Naive thymus-derived CD8-positive, alpha-beta T cell (primary cell): ENCODE measurements at places on chromosomes 6 and 20. TPM values are rescaled to one million over a fixed set of nuclear protein-coding genes. Genes with fewer than 3 reads are reported as not detected.

DNA sequence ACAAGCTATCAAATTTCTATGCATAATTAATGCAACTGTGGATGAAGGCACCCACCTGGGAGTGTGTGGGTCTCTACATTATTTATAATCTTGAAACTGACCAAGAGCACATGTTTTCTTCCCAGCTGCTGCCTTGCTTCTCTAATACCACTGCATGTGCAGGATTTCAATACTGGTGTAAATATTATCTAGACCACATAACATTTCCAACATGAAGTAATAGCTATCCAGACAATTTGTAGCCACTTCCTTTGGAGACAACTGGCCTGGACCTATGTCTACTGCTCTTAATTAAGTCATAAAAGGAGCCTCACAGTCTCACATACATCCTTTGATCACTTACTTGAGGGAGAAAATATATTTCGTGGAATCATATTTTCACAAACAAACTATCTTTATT, 180.7 kb downstream of the HIVEP2 start:
- DNase-seq = no peak
- no peak overlapping the region for H3K4me3 ChIP-seq
- peak overlapping the region; percentile 32 for H3K27ac ChIP-seq
- H3K27me3 ChIP-seq = no peaks in the 10 kb centered on the region
- H3K4me1 ChIP-seq = peaks cover 35% of the 10 kb centered on the region
- H3K36me3 ChIP-seq = peaks cover 40% of the 10 kb centered on the region

- H3K36me3 ChIP-seq = peaks cover 21% of the 10 kb centered on the region
- no peak overlapping the region for H3K4me3 ChIP-seq
- no peak for DNase-seq
These were observed 134.5 kb downstream of the JARID2 start for GRCh38 chr6:15380351-15380750.

GRCh38 chr6:100823041-100823440, 58.1 kb downstream of the ASCC3 start:
- no peak overlapping the region for H3K4me3 ChIP-seq
- no peak overlapping the region for H3K27ac ChIP-seq
- H3K36me3 ChIP-seq = peaks cover 10% of the 10 kb centered on the region
- peaks cover 5% of the 10 kb centered on the region for H3K4me1 ChIP-seq
- no peak for DNase-seq

C6orf141 gene
- not detected for polyA plus RNA-seq

GRCh38 chr20:50233325-50234212, 42.9 kb downstream of the CEBPB start:
- H3K27ac ChIP-seq = no peak overlapping the region
- H3K36me3 ChIP-seq = no peaks in the 10 kb centered on the region
- no peaks in the 10 kb centered on the region for H3K27me3 ChIP-seq
- H3K4me3 ChIP-seq = no peak overlapping the region
- DNase-seq = no peak

MOG gene
- polyA plus RNA-seq = not detected

SMLR1 gene
- not detected for polyA plus RNA-seq

SLC17A3 gene
- polyA plus RNA-seq = 0.35 TPM

DNA sequence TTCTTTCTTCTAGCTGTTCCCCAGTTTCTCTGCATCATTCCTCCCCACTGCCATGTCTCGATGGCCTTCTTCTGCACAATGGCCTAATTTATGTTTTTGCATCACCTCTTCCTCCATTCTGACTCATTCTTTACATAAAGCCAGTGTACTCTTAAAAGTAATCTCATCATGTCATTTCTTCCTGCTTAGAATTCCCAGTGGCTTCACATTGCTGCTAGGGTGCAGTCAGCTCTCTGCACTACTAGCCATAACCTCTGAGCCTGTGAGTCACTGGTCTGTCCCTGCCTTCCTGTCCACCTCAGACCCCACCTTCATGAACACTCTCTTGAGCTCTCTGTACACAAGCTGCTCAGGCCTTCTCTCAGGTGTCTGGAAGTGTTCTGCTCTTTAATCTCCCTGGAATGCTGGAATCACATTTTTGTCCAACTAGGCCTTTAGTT, 24.1 kb upstream of the TRIM27 start:
- no peak overlapping the region for H3K4me3 ChIP-seq
- H3K27me3 ChIP-seq = no peaks in the 10 kb centered on the region
- no peaks in the 10 kb centered on the region for H3K36me3 ChIP-seq
- H3K27ac ChIP-seq = no peak overlapping the region

DNA sequence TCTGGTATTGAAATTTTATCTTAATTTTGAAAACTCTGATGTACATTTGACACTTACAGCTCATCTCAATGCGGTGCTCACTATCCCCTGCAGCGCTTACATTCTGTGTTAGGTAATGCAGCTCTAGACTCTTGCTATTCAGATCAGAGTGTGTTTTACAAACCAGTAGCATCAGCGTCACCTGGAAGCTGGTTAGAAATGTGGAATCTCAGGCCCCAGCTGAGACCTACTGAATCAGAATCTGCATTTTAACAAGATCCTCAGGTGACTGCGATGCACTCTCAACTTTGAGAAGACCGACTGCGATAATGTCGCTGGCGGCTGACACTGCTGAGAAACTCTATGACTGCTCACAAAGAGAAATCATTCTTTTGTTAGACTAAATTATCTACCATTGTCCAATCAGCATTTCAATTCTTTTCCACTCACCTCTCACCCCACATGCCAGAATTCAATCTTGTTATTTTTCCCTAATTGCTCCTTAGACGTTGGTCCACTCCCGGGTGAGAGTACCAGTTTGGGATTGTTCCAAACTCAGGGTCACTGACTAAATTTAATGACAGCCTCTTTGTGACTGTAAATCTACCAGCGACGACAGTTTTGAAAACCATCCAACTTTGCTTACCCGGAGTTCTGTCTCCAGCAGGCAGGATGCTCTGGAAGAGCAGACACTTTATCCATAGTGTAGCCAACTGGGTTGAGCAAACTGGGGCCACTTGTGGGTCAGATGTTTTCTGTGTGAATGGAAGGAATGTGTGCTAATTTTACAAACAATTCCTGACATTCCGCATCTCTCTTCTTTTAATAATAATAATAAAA, 140.1 kb upstream of the BTBD3 start:
- H3K4me3 ChIP-seq = no peak overlapping the region
- no peak for DNase-seq
- H3K36me3 ChIP-seq = no peaks in the 10 kb centered on the region
- H3K4me1 ChIP-seq = no peaks in the 10 kb centered on the region
- H3K27me3 ChIP-seq = no peaks in the 10 kb centered on the region
- no peak overlapping the region for H3K27ac ChIP-seq

DNA sequence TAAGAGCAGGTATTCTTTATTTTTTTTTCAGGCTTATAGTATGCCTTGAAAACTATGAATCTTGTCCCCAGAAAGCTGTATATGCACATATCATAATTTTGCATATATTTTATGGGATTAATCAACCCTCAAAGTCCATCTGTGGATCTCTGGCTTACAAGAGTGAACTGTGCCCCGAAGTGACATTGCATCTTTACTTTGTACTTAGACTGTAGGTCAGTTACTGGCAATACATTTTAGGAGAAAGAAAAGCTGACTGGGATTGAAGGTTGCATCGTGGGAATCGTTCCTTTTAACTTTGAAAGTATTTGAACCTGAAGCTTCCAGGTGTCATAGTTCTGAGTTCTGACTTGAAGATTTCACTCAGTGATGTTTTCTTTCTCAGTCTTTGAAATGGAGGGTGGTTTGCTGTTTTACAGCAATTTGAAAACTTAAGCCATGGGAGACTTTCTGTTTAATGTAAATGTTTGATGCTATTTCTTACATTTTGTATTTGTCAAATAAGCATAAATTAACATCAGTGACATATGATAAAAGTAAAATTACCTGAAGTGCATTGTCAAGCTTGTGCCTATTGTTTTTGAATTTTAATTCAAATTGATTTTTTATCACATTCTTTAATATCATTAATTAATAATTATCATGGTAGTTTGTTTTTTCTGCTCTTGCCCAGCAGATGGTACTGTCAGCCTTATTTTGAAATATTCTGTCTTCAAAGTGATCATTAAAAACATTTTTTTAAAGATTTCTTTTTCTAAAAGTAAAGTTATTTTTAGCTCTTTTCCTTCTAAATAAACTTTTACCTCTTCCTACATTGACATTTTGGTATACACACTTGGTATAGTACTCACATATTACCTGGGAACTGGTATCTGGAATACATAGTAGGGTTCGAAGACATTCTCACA, 29.0 kb downstream of the L3MBTL3 start:
- H3K4me1 ChIP-seq = peaks cover 7% of the 10 kb centered on the region
- H3K27me3 ChIP-seq = no peaks in the 10 kb centered on the region
- peaks cover 5% of the 10 kb centered on the region for H3K36me3 ChIP-seq
- H3K27ac ChIP-seq = no peak overlapping the region

PPP1R14C gene
- polyA plus RNA-seq = not detected

DNA sequence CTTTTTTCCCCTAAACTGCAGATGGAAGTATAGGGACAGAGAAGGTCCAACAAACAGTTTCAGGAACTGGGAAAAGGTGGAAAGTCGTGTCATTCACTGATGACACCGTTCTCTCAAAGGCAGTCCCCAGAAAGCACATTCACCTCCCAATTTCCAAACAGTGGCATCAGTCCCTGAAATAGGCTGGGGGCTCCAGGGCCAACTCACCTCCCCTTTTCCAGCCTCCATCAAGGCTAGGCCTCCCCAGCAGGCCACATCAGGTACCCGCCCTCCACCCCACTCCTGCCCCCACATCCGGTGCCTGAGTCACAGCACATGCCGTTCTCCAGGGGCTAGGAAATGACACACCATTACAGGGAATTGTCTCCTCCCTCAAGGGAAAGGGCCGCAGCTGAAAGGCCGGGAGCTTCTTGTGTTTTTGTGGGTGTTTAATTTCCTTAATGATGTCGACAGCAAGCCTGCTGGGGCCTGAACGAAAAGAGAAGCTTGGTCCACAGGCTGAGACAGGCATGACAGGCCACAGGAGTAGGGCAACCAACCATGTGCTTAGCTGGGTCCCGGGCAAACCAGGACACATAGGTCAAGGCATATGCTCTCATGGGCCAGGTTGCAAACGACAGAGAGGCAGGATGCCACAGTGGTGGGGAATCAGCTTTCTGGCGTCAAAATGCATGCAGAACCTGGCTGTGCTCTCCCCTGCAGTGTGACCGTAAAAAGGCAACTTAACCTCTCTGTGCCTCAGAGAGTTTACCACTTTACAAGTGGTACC, 39.2 kb downstream of the ZMYND8 start:
- H3K4me3 ChIP-seq = peak overlapping the region; percentile 16
- DNase-seq = peak; percentile 11
- peaks cover 31% of the 10 kb centered on the region for H3K4me1 ChIP-seq

DNA sequence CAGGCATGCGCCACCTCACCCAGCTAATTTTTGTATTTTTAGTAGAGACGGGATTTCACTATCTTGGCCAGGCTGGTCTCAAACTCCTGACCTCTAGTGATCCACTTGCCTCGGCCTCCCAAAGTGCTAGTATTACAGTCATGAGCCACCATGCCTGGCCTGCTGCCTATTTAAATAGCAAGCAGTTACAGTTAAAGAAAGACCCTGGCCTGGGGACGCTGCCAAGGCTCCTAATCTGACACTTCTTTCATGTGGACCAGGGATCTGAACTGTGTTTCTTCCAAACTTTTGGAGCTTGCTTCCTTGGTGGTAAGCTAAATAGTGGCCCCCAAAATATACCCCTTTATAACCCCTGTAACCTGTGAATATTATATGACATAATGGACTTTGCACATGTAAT, 15.3 kb downstream of the PPARD start:
- no peak overlapping the region for H3K27ac ChIP-seq
- DNase-seq = no peak
- peaks cover 49% of the 10 kb centered on the region for H3K4me1 ChIP-seq
- H3K27me3 ChIP-seq = no peaks in the 10 kb centered on the region
- no peak overlapping the region for H3K4me3 ChIP-seq
